ENCODE measurements at places on chromosomes 4 and X. TPM values are rescaled to one million over a fixed set of nuclear protein-coding genes. Genes with fewer than 3 reads are reported as not detected.

Gene YY2
- polyA plus RNA-seq: 0.34 TPM

Gene HSFX1
- polyA plus RNA-seq: 0.08 TPM

Gene SH3TC1
- 21.8 TPM for polyA plus RNA-seq

Gene NSUN7
- polyA plus RNA-seq: 0.07 TPM

Gene CENPVL1
- polyA plus RNA-seq: not detected

Gene KIAA1210
- not detected for polyA plus RNA-seq

Gene STPG2
- not detected for polyA plus RNA-seq

Gene GRID2
- not detected for polyA plus RNA-seq

Gene AMBN
- polyA plus RNA-seq: not detected

Gene TLR3
- 0.20 TPM for polyA plus RNA-seq

Gene RHOH
- polyA plus RNA-seq: 0.57 TPM

Gene MAGEA9B
- not detected for polyA plus RNA-seq
